ENCODE measurements at places on chromosomes 12 and 14.

GRCh38 chr12:19922717-19923116 is 445.6 kb upstream of the PDE3A start:
- no peak for DNase-seq

GRCh38 chr14:96176811-96177211 is 27.8 kb upstream of the BDKRB2 start:
- DNase-seq: peak; percentile 98

DNA sequence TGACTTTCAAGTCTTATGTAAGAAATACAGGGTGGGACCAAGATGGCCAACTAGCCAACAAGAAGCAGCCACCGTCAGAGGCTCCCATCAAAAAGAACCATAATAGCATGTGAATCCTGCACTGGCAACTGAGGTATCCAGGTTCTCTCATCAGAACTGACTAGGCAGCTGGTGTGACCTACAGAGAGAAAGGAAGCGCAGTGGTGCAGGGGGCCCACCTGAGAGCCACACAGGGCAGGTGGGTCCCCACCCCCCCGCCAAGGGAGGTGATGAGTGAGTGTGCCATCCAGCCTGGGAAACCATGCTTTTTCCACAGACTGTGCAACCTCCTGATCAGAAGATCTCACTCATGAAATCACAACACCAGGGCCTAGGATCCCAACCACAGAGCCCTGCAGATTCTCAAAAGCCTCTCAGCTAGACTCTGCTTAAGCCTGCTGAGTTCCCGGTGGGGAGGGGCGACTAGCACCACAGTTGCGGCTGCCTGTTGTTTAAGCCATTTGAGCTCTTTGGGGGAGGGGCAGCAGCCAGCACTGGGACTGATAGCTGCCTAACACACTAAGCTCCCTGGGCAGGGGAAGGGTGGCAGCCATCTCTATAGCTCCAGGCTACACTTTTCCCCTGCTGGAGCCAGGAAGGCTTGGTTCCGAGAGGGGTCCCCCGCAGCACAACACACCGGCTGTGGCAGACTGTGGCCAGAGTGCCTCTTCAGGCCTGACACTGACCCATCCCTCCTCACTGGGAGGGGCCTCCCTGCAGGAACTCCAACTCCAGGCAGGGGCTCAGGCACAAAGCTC is 75.3 kb downstream of the GARIN6 start:
- DNase-seq: no peak

- DNase-seq: no peak
Observed at GRCh38 chr12:120438495-120439198, 734 bp downstream of the COX6A1 start.

DNA sequence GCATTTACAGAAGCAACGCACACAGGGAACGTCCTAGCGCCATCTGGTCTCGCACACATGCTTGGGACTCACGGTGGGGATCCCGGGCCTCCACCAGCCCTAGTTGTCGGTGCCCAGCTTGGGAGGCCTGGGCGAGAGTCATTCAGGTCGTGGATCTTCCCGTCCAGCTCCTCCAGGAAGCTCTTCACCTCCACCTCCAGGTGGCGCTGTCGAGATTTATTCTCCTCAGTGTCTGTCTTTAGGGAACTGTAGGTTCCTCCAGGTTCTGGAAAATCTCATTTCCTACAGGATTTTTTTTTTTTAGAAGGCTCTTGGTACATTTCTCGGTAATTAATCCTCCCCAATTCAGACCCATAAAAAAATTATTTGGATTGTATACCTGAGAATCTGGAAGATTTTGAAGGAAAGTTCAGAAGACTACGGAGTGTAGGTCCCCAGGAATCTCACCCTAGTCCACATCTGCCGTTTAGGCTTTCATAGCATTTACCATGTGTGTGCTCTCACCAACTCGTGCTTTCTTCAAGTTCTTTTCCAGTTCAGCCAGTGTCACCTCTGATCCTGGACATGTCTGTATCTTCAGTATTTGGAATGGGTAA is 910.0 kb downstream of the TMEM121 start:
- peak; percentile 32 for DNase-seq

DNA sequence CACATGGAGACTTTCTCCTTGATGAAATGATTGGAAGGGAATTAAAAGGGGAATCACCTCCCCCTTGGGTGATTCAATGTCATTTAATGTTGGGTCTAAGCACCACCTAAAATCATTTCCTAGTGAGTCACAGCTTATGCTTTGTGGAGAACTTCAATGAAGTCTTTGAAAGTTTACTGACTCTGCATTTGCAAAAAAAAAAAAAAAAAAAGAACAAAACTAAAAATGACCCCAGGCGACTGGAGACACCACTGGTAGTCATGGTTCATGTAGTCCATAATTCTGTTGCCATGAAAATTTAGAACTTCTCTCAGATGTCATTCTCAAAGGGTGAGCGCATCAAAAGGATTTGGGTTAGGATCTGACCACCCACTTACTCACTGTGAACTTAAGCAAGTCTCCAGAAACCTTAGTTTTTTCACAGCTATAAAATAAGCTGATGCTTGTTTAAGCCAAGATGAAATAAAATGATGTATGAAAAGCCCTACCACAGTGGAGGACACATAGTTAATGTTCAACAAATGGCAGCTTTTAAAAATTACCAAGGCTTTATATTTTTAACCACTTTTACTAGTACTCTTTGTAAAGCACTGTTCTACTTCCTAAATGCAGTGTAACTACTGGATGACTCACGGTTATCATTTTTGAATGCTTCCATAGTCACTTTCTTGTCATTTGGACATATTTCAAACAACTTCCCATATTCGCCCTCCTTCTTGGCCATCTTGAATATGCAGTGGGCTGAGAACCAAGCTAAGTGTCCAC is 18.1 kb upstream of the KSR2 start:
- DNase-seq: peak; percentile 86

GRCh38 chr14:54487771-54488170 is 1.0 kb downstream of the GMFB start:
- DNase-seq: peak; percentile 65

GRCh38 chr12:14716848-14717444 is 20.5 kb upstream of the GUCY2C start:
- DNase-seq: peak; percentile 51

DNA sequence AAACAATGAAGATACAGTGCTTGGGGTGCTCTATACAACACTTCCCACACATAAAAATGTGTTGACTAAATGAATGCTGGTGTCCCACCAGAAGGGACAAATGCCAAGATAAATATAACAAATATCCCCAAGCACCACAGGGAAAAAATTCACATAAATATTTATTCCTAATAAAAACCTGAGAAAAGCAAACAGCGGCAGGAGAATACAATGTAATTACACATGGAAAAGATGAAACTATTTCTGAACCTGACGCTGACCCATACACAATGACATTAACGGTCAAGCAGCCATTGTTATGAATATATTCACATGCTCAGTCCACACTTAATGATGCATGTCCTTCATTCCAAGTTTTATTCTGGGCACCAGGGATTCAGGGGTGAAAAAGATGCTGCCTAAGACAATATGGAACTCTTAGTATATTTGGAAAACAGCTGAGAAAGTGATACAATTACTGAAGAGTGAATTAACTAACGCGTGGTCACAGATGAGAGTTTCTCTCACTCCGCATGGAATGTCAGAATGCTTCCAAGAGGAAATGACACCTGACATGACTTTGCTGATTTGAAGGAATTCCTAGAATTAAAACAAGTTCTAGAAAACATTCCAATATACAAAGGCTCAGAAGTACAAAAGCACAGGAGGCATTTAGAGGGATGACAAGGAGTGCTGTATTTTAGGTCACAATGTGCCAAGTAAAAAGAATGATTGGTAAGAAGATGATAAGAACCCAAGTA is 27.9 kb upstream of the PTPRR start:
- DNase-seq: no peak

GRCh38 chr12:130362060-130362459 is 24.4 kb downstream of the PIWIL1 start:
- DNase-seq: no peak

DNA sequence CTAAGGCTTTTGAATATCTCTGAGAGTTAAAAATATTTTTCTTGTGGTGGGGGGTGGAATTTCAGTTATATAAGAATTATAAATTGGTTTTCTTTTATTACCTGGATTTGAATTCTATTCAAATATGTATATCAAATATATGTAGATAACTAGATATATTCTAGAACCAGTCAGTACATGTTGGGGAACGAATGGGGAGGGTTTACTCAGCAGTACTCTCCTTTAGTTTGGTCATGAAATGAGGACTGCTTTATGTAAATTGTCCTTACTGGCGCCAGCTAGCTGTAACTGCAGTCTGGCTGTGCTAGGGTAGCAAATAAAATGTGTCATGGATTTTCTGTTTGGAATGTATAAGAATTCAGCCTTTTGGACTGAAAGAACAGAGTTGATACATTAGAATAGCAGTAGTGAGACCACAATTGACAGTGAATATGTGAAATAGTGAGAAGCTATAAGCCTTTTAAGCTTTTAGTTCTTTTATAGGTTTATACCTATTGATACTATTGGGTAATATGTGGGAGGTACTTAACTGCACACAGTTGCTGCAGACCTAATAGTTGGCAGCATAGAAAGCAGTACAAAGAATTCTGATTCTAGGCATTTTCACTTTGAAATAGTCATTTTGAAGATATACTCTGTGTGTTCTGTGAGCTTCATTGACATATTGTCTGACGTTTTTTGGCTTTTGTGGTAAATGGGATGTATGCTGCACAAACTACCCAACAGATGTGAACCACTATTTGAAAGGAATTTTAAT is 29.0 kb downstream of the ATF7IP start:
- DNase-seq: peak; percentile 72

- no peak for DNase-seq
Observed at GRCh38 chr12:31431721-31432240, 105.8 kb upstream of the SINHCAF start.

GRCh38 chr12:75976913-75977312 is 54.7 kb downstream of the PHLDA1 start:
- no peak for DNase-seq

GRCh38 chr12:8080120-8080519 is 2.0 kb upstream of the NECAP1 start:
- DNase-seq: no peak

DNA sequence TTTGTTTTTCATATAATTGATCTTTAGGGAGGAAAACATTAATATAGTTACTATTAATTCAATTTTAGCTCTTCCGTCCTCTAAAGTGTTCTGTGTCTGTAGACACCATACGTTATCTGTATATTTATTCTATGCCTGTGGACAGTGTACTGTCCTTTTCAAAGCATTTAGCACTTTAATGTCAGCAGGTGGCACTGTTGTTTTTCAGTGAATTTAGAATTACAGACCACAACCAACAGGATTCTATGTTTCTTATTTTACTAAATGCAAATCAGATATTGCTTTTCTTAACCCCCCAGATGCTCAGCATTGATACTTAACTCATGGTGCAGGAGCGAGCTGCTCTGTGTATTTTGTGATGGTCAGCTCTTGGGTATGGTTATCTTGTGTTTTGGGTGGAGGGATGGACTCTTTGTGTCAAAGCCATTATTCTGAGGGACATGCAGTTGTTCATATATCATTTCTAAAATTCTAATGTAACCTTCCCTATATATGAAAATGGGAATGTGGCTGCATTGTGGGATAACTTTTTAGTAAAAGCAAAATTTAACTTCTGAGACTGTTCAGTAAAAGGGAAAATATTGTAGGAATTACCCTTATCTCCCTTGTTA is 65.2 kb downstream of the PAPOLA start:
- DNase-seq: peak; percentile 33

DNA sequence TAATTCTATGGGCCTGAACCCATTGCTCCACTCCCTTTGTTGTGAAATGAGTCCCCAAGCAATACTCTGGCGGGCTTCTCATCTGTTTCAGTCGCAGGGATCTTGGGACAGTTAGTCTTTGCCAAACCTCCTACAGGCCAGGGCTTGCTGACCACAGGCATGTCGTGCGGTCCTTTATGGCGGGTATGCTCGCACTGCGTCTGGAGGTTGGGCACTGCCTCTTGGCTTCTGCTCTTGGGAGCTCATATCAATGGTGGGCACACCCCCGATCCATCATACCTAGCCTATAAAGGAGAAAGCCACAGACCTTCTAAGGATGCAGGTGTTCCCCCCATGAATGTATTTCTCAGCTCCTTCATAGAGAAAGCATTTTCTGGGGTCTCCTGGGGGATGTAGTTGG is 99.3 kb downstream of the AACS start:
- DNase-seq: no peak

GRCh38 chr14:76391981-76392690 is 16.2 kb downstream of the ESRRB start:
- no peak for DNase-seq

GRCh38 chr12:25056486-25057130 is 107.7 kb upstream of the BCAT1 start:
- no peak for DNase-seq

DNA sequence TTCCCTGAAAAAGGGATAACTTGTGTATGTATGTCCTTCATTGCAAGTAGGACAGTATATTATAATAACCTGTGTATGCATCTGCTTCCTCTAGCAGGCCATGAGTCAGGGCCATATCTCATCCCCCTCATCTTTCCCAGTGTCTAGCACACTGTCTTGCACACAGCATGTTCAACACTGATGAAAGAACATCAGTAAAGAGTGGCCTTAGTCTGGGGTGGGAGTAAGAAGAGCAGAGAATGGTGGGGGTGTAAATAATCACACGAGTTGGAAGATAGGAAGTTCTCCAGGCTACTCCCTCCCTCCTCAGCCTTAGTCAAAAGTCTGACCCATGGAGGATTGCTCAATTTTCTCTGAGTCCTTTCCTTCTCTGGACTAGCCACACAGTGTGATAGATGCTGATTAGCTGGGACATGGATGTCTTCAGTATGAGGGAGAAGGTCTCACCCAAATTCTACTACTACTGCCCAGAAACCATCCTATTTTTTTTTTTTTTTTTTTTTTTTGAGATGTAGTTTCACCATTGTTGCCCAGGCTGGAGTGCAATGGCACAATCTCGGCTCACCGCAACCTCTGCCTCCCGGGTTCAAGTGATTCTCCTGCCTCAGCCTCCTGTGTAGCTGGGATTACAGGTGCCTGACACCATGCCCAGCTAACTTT is 14.6 kb upstream of the SP1 start:
- no peak for DNase-seq

- no peak for DNase-seq
Observed at GRCh38 chr12:43277651-43278540, 274.1 kb downstream of the ADAMTS20 start.

DNA sequence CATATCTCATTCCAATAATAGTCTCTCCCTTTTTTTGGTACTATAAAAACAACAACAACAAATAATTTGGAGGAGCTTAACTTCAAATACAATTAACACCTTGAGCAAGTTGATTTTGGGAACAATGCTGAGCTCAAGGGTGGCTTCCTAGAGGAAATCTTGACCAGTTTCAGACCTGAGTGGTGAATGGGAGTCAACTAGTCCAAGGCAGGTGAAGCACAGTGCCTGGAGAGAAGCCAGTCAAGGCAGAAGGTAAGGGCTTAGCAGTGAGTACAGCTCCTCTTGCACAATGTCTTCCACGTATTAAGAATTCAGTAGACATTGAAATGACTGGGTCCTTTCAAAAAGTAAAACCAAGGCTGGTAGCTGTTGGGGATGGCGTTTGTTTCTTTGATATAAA is 444.8 kb downstream of the ATP23 start:
- DNase-seq: no peak

- DNase-seq: peak; percentile 92
Observed at GRCh38 chr14:50023671-50024490, 92.5 kb downstream of the VCPKMT start.

GRCh38 chr14:80315681-80316080 is 104.4 kb upstream of the DIO2 start:
- no peak for DNase-seq

All from RPMI7951 (cell line).